NCI-H446 (cell line): ENCODE measurements at places on chromosomes 3 and 15.

- no peak for DNase-seq
Observed at GRCh38 chr3:195754141-195754540, 33.4 kb downstream of the MUC20 start.

- no peak for DNase-seq
Observed at GRCh38 chr15:62393196-62393595, 228.1 kb upstream of the C2CD4B start.

DNA sequence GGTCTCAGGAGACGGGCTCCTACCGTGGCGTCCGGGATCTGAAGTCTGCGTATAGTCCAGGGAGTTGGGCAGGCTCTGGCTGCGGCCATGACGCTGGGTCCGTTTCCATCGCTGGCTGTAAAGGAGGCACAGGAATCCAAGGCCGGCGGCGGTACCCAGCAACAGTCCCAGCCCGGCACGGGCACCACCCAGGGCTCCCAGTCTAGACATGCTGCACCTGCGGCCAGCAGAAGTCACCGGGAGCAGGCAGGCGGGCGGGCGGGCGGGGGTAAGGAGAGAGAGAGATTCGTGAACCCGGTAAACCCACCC lies 526 bp downstream of the RMDN3 start:
- DNase-seq = no peak

GRCh38 chr3:159322322-159322939 lies 520.6 kb downstream of the MFSD1 start:
- no peak for DNase-seq

- DNase-seq = no peak
Observed at GRCh38 chr15:22257047-22258008, 177.0 kb downstream of the OR4M2 start.

GRCh38 chr3:60427109-60427508 lies 824.1 kb downstream of the FHIT start:
- no peak for DNase-seq

DNA sequence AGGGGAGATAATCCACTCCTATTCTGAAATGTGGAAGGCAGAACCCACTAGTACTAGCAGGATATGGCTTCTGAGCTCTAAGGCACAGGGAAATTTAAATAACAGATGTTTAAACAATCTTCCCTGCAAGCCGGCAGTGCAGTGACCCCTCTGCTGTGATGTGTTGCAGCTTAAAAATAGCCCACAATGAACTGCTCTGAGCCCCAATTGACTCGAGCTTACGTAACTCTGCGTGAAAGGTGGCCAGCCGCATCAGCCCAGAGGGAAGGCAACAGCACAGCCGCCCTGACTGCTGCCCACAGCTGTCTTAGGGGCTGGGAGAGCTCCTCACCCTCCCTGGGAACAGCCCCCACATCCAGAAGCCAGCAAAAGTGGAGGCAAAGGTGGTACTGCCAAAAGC lies 12.5 kb upstream of the CAMKV start:
- DNase-seq = no peak
